ENCODE measurements at places on chromosomes 7 and 10. TPM values are rescaled to one million over a fixed set of nuclear protein-coding genes. Genes with fewer than 3 reads are reported as not detected.

- no peak for DNase-seq
Measured at GRCh38 chr10:20870834-20871233, 26.3 kb downstream of the NEBL start.

- DNase-seq, result no peak
Measured at GRCh38 chr7:21587139-21587784, 44.4 kb downstream of the DNAH11 start.

DNA sequence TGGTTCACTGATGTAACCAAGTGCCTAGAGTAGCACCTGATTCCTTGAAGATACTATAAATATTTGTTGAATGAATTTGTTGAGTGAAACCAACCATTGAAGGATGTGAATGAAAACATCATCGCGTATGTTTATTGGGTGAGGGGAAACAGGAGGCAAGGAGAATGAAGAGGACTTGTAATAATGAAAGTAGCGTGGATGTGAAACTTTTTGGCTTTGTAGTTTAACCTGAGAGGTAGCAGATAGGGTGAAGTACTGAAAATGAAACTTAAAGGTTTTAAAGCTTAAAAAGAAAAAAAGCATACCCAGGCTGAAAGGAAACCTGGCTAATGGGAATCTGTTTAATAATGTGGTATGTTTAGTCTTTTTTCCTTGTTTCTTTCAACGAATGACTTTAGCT lies 5.2 kb downstream of the CCNY start:
- no peak for DNase-seq

Gene NDUFB8
- 171 TPM for total RNA-seq

All from endothelial cell (in vitro differentiated cells).